NCI-H1694 (cell line): ENCODE measurements at places on chromosomes 16 and 17.

- DNase-seq, result no peak
These were observed 827 bp downstream of the CDK10 start for GRCh38 chr16:89687092-89687940.

GRCh38 chr17:28495635-28496034 is 10.5 kb upstream of the FOXN1 start:
- DNase-seq, result no peak

DNA sequence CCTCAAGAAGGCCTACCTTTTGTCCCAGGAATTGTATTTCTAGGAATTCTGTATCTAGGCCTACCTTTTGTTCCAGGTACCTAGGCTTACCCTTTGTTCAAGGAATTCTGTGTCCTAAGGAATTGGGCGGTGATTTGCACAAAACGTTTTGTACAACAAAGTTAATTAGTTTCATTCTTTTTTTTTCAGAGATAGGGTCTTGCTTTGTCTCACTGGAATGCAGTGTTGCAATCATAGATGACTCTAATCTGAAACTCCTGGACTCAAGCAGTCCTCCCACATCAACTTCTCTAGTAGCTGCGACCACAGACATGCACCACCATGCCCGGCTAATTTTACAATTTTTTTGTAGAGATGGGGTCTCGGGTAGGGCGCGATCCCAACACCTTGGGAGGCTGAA is 7.0 kb downstream of the CDR2L start:
- no peak for DNase-seq

DNA sequence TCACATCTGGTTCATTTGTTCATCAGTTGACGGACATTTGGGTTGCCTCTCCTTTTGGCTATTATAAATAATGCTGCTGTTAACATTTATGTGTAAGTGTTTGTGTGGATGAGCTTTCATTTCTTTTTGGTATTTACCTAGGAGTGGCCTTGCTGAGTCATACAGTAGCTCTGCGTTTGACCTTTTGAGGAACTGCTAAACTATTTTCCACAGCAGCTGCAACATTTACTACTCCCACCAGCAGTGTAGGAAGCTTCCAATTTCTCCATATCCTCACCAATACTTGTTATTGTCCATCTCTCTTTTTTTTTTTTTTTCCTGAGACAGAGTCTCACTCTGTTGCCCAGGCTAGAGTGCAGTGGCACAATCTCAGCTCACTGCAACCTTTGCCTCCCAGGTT is 20.7 kb upstream of the PLCG2 start:
- DNase-seq, result no peak

DNA sequence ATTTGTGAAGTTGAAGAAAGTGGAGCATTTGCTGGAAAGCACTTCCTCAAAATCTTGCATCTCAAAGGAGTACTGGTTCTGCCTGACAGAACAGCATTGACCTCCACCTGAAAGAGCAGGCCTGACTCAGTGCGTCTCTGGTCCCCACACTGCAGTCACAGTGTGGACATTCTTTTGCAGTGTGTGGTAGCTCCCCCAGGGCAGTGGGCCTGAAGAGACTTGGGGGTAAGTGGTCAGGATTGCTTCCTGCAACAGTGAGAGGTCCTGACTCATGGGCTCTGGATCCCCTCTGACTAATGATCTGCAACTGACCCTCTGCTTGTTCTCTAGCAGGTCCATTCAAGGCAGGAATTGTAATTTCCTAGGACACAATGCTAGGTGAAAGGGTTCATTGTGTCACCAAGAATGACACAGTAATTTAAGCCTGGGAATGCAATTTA is 204.9 kb upstream of the KCNJ16 start:
- no peak for DNase-seq

DNA sequence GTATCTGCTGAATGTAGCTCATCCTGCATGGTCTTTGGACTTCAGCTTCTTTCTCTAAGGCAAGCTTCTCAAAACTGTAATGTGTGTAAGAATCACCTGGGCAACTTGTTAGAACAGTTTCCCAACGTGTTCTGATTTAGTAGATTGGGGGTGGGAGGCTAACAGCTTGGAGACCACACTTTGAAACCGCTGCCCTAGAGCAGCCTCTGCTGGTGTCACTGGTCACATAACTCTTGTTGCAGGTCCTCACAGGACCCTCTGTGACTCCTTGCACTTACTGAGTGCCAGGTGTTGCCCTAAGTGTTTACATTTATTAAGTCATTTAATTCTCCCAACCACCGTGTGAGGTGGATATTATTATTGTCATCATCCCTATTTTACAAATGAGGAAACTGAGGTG is 9.9 kb downstream of the SLC35G3 start:
- DNase-seq, result no peak

DNA sequence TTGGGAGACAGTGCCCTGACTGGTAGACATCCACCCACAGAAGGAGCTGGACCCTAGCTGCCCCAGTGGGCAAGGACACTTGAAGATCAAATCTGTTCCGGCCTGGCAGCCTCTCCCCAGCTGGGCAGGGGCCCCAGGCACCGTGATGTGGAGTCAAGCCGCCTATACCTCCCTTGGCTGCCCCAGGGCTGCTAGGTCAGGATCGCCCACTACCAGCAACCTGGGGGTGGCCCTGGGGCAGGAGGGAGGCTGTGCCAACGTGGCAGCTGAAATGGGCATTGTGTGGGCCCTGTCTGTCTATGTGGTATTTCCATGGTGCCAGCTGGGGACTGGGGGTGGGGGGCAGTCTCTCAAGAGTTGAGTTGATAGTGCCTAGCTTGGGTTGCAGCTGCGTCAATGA is 941 bp downstream of the PDK2 start:
- DNase-seq, result no peak

GRCh38 chr16:31393056-31393455 is at the start of gene ITGAD:
Gene ITGAD, plus strand, starts transcription at chr16:31393335. Its CDS starts 26 bp downstream, at chr16:31393361.
- DNase-seq, result no peak
